ENCODE measurements at places on chromosomes 11 and 22.
A peak's percentile ranks its signal among the peaks of the same experiment; 100 is the strongest.

GRCh38 chr11:92357344-92357743, 132.7 kb downstream of the FAT3 start:
- no peak for DNase-seq

DNA sequence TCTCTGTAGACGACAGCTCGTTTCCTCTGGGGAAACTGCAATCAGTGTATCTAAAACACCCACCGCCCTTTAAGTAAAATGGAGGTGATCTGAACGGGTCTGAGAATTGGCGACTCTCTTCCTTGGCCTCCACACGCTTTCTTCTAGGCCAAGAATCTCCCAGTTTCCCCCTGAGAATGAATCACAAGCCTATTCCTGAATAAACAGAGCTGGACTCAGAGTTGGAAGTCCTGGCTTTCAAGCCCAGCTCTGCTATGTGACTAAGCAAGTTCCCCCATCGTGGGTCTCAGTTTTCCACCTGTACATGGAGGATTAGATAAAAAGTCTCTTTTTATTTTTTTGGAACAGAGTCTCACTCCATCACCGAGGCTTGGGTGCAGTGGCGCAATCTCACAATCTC, 200.4 kb downstream of the MN1 start:
- DNase-seq = no peak

DNA sequence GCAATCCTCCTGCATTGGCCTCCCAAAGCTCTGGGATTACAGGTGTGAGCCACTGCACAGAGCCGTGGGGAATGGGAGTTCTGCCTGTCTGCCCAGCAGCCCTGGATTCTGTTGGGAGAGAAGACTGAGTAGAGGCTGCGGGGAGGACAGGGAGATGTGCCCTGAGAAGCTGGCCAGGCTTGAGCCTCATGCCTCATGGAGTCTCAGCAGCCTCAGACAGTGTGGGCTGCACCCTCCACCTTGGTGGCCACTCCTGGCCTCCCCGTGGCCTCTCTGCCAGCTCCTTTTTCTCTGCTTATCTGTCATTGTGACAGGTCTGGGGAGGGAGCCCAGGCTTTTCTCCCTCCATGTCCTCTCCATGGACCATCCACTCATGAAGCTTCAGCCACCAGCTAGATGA, 43.2 kb downstream of the DKK3 start:
- no peak for DNase-seq

GRCh38 chr22:46747646-46748045, 9.6 kb upstream of the CERK start:
- DNase-seq = no peak

- DNase-seq = peak; percentile 72
These were observed 250.8 kb upstream of the B3GAT1 start for GRCh38 chr11:134662629-134663360.

DNA sequence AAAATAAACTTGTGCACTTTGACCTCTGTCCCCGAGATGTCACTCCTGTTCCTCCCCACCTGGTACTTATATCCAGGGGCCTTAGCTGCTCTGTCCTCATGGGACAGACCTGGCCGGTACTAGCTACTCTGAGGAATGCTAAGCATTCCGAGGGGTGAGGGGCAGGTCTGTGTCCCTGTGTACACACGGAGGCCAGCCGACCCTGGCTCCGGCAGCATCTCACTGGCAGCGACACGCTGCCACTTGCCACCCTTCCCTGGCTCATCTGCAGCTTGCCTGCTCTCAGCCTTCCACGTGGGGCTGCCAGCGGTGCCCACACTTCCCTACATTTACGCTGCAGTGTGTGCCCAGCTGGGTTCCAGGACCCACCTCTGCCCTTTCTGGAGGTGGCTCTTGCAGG, 21.6 kb upstream of the TEF start:
- DNase-seq = no peak

Measured in vagina (tissue), 2 donors.